ENCODE measurements at places on chromosomes 11 and 22. TPM values are rescaled to one million over a fixed set of nuclear protein-coding genes. Genes with fewer than 3 reads are reported as not detected.

SCUBE1 gene
- under 0.01 TPM for total RNA-seq

MPPED2 gene
- 2.5 TPM for total RNA-seq

DNHD1 gene
- total RNA-seq: 6.1 TPM

MMP11 gene
- total RNA-seq: 5.0 TPM

DGCR6 gene
- total RNA-seq: 0.63 TPM

ANO5 gene
- not detected for total RNA-seq

VWA5A gene
- 25.5 TPM for total RNA-seq

MB gene
- not detected for total RNA-seq

GLYATL1 gene
- total RNA-seq: 0.17 TPM

CFAP300 gene
- total RNA-seq: 1.8 TPM

GGTLC3 gene
- total RNA-seq: not detected

DNAJC4 gene
- total RNA-seq: 11.7 TPM

OTOG gene
- not detected for total RNA-seq

SYT12 gene
- total RNA-seq: under 0.01 TPM

DEFB131B gene
- total RNA-seq: not detected

CEND1 gene
- total RNA-seq: 0.69 TPM

BTBD18 gene
- not detected for total RNA-seq

APOL4 gene
- 8.7 TPM for total RNA-seq

NXPE1 gene
- total RNA-seq: not detected

DESI1 gene
- total RNA-seq: 8.7 TPM

ZNF74 gene
- 12.0 TPM for total RNA-seq

GAL3ST1 gene
- not detected for total RNA-seq

CTSW gene
- not detected for total RNA-seq

DDTL gene
- total RNA-seq: 4.1 TPM

TSPO gene
- total RNA-seq: 101 TPM

FADD gene
- 30.8 TPM for total RNA-seq

MRPL21 gene
- 63.6 TPM for total RNA-seq

SMC1B gene
- total RNA-seq: not detected

PHLDB1 gene
- total RNA-seq: 89.3 TPM

GNG3 gene
- total RNA-seq: not detected

MMP12 gene
- total RNA-seq: 2.8 TPM

INTS4 gene
- 32.1 TPM for total RNA-seq

SHANK3 gene
- 0.43 TPM for total RNA-seq

MAJIN gene
- not detected for total RNA-seq

CRYBB2 gene
- not detected for total RNA-seq

PKNOX2 gene
- 0.32 TPM for total RNA-seq

UPK3A gene
- not detected for total RNA-seq

PRODH gene
- under 0.01 TPM for total RNA-seq

OR4D5 gene
- total RNA-seq: not detected

AIFM3 gene
- 1.4 TPM for total RNA-seq

DCDC1 gene
- total RNA-seq: 0.34 TPM

C1QTNF5 gene
- 6.9 TPM for total RNA-seq

NXPE2 gene
- total RNA-seq: 0.09 TPM

C11orf86 gene
- total RNA-seq: not detected

SHISAL1 gene
- total RNA-seq: 5.8 TPM

RBMXL2 gene
- total RNA-seq: not detected

F2 gene
- 0.16 TPM for total RNA-seq

CABP7 gene
- total RNA-seq: not detected

NPTXR gene
- 1.1 TPM for total RNA-seq

FIBIN gene
- total RNA-seq: 53.2 TPM

ACRV1 gene
- total RNA-seq: not detected

NAA40 gene
- 7.4 TPM for total RNA-seq

MMP3 gene
- 19.1 TPM for total RNA-seq

APOA4 gene
- not detected for total RNA-seq

SLC5A1 gene
- not detected for total RNA-seq

FADS2 gene
- total RNA-seq: 190 TPM

Measured in bronchial smooth muscle cell (primary cell).